ENCODE measurements at places on chromosomes 3 and 15.

DNA sequence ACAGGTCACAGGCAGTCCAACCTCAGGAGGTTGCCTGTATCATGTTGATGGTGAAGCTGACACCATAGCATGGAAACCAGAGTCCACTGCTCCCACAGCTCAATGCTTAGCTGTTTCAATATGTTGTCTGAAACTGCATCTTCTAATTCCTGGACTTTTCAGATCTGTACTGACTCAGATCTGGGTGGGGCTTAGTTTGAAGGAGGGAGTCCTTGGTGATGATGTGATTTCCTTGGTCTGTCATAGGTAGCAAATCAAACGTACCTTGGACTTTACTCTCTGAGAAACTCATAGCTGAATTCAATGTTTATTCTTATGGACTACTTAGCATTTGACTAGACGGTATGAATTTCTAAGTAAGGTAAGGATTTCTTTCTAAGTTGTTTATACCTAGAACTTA is at the start of gene HHLA2:
Gene HHLA2, plus strand, starts transcription at position 310 of the 400 bp plus-strand sequence. CDS start 55,266 bp downstream, outside the sequence.
- no peak for DNase-seq

GRCh38 chr3:103057003-103057402 is 622.2 kb downstream of the ZPLD1 start:
- DNase-seq = no peak

DNA sequence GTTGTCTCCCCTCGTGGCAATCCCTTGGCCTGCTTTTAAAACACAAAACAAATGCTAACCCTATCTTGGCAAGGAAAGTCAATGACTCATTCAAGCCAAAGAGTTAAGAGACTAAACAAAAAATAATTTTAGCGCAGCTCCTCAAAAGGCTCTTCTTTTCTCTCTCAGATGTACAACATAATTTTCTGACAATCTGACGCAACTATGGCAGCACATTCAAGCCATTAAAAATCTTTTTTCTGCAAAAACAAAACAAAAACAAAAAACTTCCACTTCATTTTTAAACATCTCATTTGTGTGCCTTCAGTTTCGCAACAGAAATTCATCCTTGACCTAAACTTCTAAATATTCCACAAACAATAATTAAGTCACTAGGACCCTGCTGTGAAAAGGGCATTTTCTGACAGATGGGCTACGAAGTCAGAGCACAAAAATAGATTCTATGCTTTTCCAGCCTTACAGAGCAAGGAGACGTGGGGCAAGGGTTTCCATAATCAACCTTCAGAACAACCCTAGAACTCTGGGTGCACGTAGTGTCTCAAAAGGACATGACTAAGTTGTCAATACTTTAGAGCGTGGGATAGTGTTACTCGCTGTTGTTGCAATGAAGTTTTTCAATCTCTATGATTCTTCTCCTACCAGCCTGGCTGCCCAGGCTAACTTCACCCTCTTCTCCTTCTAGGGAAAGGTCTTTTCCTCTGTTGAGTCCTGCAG is 84.3 kb downstream of the MB21D2 start:
- no peak for DNase-seq

GRCh38 chr3:43128464-43128863 is 22.6 kb upstream of the POMGNT2 start:
- DNase-seq = no peak

GRCh38 chr3:11587766-11588165 is 55.9 kb downstream of the VGLL4 start:
- no peak for DNase-seq

DNA sequence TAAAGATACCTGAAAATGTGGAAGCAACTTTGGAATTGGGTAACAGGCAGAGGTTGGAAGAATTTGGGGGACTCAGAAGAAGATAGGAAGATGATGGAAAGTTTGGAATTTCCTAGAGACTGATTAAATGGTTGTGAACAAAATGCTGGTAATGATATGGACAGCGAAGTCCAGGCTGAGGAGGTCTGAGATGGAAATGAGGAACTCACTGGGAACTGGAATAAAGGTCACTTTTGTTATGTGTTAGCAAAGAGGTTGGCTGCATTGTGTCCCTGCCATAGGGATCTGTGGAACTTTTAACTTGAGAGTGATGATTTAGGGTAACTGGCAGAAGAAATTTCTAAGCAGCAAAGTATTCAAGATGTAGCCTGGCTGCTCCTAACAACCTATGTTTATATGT is 13.0 kb downstream of the MITF start:
- no peak for DNase-seq

- DNase-seq = no peak
These were observed 4.2 kb downstream of the PTPRG start for GRCh38 chr3:61565569-61565968.

DNA sequence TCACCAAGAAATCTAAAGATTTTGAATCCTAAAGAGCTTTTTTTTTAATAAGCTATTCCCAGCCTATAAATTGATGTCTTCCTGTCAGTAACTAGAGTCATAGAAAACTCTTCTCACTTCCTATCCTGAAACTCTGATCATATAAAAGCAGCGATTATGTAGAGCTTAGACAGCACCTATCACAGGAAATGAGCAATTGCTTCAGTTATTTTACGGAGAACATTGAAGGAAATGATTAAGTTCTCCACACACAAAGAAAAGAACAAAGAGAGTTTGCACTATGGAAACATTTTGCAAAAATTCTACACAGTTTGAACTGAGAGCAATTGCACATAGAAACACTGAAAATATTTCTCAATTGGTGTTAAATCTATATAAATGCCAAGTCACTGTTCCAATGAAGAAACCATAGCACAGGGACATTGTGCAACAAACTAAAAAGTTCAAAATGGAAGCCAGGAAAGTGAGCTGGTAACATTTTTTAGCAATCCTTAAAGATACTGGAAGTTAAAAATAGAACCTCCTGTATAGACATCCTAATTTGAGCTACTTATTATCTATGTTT is 291.5 kb upstream of the ARHGEF26 start:
- no peak for DNase-seq

GRCh38 chr3:139198186-139198585 is 145.6 kb upstream of the MRPS22 start:
- DNase-seq = no peak

DNA sequence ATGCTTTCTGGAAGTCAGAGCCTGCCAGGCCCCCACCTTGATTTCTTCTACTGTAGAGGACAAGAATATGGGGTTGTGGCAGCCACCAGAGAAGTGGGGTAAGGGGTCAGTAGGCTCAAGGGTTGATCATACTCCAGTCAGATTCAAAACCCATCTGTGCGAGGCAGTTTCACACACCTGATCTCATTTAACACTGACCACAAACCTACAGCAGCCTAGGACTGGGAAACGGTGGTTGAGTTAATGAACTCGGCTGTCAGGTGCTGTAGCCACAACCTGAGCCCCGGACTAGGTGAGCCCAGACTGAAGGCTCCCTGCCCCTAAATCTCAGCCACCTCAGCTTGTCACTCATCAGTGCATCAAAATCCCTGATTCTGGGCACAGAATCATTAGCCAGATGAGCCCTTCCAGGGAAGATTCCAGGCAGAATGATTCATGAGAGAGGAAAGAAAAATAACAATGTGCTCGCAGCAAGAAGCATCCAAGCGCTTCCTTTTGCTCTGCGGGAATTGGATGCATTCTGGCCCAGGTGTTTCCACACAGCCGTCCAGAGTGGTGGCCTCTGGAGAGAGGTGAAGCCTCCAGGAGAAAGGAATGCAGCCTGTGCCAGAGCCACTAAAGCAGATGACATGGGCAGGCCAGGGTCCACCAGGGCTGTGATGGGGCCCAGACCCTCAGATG is 102.1 kb downstream of the SRGAP3 start:
- DNase-seq = no peak

- no peak for DNase-seq
These were observed 101.2 kb upstream of the MEX3B start for GRCh38 chr15:82146990-82147461.

DNA sequence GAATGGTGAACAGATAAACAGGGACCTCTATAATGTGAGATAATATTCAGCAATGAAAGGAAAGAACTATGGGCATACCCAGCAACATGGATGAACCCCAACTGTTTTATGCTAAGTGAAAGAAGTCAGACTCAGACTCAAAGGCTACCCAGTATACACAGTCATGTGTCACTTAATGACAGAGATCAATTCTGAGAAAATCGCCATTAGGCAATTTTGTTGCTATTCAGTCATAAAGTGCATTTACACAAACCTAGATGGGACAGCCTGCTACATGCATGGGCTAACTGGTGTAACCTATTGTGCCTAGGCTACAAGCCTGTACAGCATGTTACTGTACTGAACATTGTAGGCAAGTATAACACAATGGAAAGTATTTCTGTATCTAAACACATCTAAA is 76.5 kb downstream of the B3GNT5 start:
- no peak for DNase-seq

GRCh38 chr3:150662410-150663200 is 41.1 kb downstream of the ERICH6 start:
- no peak for DNase-seq

GRCh38 chr3:38210141-38210757 is 44.9 kb downstream of the OXSR1 start:
- DNase-seq = no peak

DNA sequence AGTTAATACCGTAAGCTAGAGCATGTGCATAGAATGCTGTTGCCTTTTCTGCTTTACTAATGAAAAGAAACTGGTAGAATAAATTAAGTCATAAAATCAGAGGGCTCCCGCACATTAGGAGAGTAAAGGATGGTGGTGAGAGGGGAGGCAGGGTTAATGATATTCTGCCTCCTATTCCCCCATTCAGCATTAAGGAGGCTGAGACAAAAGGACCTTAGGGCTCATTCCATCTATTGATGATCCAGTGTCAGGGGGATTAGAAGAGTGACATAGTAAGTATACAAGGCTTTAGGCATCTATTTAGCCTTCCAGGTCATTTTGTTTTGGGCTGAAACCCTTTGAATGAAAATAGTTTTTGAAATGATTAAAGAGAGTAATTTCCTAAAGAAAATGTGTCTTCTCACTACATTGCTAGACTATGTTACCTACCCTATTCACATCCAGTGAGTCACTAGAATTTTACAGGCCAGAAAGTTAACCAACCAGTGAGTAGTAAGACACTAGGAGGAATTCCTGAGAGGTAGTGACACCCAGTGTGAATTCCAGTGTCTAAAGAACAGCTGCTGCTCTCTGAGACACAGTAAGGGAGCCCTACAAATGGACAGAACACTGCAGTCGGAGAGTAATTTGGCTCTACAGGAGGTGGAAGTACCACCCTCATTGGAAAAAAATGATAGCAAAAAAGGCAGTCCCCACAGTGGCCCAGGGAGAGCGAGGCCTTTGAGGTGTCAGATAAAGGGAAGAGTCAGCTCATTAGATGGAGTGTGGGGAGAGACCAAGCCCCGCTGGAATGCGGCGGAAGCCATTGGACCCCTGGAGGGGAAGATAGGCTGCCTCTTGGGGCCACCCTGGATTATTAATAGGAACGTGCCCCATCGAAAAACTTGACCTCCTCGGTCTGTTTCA is 67.6 kb downstream of the TUSC7 start:
- no peak for DNase-seq

- no peak for DNase-seq
These were observed 40.2 kb downstream of the SUMF1 start for GRCh38 chr3:4426782-4427344.

DNA sequence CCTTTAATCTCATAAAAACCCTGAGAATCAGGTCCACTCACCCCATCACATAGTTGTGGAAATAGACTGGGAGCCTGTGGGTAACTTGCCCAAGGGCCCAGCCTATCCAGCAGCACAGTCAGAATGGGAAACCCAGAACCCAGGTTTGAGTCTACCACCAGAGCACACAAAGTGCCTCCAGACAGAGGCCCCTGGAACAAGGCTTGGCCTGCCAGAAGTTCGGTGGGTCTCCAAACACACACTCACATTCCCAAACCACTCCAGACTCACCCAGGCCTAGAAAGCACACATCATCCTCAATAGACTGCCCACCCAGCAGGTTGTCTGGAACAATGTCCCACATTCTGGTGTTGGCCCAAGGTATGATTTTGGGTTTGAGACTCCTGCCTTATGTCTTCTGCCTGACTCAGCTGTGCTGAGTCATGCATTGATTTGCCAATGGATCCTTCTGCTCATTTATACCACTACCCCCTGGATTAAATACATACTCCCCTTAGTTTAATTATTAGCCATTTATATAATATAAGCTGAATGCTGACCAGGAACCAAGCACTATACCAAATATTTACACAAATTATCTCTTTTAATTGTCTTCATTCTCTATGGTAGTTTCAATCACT is 4.5 kb downstream of the SLC12A8 start:
- DNase-seq = no peak

- no peak for DNase-seq
These were observed 84.3 kb downstream of the HERC1 start for GRCh38 chr15:63749330-63749942.

GRCh38 chr3:99839613-99840012 is 22.0 kb downstream of the CMSS1 start:
- no peak for DNase-seq

GRCh38 chr3:158809642-158810041 is 7.8 kb downstream of the MFSD1 start:
- DNase-seq = no peak

DNA sequence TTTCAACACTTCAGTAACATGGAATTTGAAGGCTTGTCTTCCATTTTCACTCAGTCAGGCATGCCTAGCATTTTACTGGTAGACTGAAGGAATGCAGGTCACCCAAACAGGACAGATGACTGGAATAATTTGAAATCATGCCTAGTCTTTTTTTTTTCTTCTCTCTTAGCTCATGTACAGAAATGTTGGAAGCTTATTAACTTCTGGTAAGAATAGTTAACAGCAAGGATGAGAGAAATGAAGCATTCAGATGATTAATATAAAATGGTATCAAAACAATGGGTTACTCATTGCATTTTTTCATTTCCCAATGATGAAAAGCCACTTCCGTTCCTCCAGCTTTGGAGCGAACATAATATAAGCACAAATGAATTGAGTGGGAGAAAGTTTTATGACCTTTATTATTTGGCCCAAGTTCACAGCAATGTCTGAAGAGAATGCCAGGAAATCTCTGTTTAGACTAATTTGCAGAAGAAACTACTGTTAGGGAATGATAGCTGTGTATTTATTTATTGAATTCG is 431.6 kb upstream of the RASGRP1 start:
- no peak for DNase-seq

GRCh38 chr3:61820306-61820992 is 259.1 kb downstream of the PTPRG start:
- DNase-seq = no peak

- DNase-seq = no peak
These were observed 254.8 kb upstream of the TMCO5A start for GRCh38 chr15:37679627-37680026.

DNA sequence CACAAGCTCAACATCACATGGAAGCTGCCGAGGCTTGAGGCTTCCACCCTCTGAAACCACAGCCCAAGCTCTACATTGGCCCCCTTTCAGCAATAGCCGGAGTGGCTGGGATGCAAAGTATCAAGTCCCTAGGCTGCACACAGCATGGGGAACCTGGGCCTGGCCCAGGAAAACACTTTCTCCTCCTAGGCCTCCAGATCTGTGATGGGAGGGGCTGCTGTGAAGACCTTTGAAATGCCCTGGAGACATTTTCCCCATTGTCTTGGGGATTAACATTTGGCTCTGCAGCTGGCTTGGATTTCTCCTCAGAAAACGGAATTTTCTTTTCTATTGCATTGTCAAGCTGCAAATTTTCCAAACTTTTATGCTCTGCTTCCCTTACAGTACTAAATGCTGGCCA is 18.2 kb downstream of the HRG start:
- no peak for DNase-seq

- no peak for DNase-seq
These were observed 148.2 kb downstream of the PDE8A start for GRCh38 chr15:85129881-85130280.

- DNase-seq = no peak
These were observed 1635.5 kb downstream of the OTOL1 start for GRCh38 chr3:163132111-163132510.

- DNase-seq = no peak
These were observed 35.0 kb downstream of the ST6GAL1 start for GRCh38 chr3:186965141-186965879.

- no peak for DNase-seq
These were observed 32.8 kb downstream of the THSD4 start for GRCh38 chr15:71148048-71148447.
